ENCODE measurements at places on chromosomes 4 and X.

DNA sequence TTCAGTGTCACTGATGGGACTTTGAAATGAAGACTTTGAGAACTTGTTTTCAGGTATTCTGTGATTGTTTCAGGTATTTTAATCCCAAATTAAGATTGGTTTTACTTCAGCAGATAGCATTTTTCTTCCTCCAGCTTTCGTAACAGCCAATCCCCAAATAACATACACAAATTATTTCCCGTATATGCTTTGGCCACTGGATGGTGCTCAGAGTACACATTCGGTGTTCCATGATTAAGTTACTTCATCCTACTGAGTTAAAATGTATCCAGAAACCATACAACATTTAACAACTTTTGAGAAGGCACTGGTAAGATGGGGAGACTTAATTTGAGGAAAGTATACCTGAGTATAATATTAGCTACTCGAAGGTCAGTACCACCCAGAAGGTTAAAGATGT lies 233.4 kb upstream of the FAM47A start:
- no peak for DNase-seq

GRCh38 chrX:23937100-23937499 lies 29.3 kb downstream of the CXorf58 start:
- DNase-seq: no peak

GRCh38 chr4:174697896-174698295 lies 131.2 kb downstream of the GLRA3 start:
- no peak for DNase-seq

- DNase-seq: no peak
These were observed 33.1 kb downstream of the ENPEP start for GRCh38 chr4:110508827-110509710.

GRCh38 chr4:116449764-116450163 lies 635.6 kb downstream of the TRAM1L1 start:
- no peak for DNase-seq

GRCh38 chrX:68112321-68112720 lies 321.0 kb downstream of the OPHN1 start:
- no peak for DNase-seq

DNA sequence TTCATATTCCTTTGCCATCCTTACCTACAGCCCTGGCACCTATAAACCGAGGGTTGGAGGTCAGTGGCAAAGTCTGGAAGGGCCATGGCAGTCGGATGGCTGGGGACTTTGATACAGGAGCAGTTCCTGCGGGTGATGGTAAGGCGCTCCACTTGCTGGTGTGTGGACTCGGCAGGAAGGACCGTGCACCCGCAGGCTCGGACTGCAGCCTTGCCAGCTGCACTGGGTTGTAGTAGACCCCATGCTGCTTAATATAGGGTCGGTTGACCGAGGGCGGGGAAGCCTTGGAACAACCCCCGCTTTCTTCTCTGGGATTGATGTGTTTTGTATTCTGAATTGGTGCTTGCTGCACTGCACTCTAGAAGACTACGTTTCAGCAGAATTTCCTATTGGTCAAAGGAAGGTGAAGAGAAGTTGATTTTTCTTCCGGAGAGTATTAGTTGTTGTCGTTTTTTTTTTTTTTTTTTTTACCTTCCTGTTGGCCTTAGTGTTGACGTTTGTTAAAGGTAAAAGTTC lies 638 bp downstream of the BLTP1 start:
- DNase-seq: peak; percentile 28

- DNase-seq: peak; percentile 45
These were observed at the start of gene FGF5 for GRCh38 chr4:80266253-80266901. TSS of gene FGF5 (plus strand) at chr4:80266664. CDS start at chr4:80266825, 161 bp downstream.

GRCh38 chr4:137608085-137608484 lies 75.8 kb upstream of the PCDH18 start:
- no peak for DNase-seq

DNA sequence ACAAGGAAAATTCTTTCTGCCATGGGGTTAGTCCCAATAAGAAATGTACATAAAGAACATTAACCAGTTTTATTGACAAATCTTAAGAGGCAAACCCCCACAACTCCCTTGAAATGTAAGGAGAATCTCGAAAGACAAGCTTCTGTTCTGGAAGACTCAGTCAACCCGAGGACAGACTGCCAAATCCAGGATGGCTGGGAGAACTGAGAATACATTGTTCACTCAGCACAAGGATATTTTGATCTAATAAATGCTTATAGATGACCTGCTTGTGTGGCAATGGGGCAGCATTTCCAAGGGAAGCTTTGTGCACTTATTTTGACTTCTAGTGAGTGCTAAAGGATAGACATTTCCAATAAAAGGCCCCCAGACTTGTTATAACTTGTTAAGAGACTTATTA lies 280.4 kb downstream of the DHX15 start:
- DNase-seq: no peak

GRCh38 chr4:10461091-10461849 lies 4.0 kb upstream of the ZNF518B start:
- DNase-seq: peak; percentile 87

DNA sequence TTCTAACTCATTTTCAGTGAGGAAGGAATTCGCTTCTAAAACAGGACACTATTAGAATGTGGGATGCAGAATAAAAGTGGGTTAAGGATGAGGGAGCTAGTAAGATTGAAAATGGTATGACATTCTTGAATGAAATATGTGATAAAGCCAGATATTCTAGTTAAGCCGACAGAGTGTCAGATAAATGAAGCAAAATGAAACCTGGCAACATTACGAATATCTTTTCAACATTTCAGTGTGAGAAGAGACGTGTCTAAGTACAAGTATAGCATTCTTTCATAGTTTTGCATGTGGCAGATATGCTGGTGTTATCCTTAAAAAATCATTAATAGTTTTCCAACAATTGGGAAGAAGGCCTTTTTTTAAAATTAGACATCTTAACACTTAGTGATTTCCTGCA lies 1101.4 kb downstream of the RPA4 start:
- DNase-seq: no peak

- DNase-seq: no peak
These were observed 511.5 kb upstream of the GALNT7 start for GRCh38 chr4:172657081-172657480.

DNA sequence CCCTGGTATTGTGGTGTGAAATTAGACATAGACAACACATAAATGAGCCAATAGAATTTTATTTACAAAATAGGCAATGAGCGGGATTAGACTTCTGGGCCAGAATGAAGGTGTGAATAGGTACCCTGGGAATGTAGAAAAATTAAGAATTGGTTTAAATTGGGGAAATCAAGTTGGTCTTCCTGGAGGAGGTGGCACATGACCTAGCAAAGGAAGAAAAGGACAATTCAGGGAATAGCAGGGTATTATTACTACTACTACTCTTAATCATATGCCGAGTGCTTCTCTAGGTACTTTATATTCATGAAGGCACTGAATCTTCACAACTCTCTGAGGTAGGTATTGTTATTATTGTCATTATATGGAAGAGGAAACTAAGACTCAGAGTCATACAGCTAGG lies 202.1 kb downstream of the LHFPL1 start:
- no peak for DNase-seq

- DNase-seq: no peak
These were observed 1729.3 kb downstream of the C4orf33 start for GRCh38 chr4:130825284-130825683.

DNA sequence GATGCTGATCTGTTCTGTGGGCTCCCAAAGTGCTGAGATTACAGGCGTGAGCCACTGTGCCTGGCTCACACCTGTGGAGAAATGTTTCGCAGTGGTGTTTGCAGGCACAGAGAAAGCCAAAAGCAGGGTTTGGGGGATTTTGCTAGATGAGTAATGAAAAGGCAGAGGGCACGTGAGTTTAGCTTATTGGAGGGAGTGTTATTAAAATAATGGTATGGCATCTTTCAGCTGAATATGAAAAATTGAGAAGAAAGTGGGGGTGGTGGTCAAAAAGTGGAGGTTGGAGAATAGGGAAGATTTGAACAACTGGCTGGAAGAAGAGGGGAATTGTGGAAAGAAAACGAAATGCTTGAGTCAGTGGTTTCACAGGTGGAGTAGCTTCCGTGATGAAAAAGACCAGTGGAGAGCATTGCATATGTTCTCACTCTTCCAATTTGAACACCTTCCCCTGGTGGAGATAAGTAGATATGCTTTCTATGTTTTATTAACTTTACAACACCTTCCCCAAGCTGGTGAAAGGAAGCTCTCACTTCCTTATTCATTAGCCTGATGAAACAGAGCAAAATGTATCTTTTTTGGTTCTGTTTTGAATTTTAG lies 1.1 kb upstream of the CHST7 start:
- DNase-seq: peak; percentile 44

DNA sequence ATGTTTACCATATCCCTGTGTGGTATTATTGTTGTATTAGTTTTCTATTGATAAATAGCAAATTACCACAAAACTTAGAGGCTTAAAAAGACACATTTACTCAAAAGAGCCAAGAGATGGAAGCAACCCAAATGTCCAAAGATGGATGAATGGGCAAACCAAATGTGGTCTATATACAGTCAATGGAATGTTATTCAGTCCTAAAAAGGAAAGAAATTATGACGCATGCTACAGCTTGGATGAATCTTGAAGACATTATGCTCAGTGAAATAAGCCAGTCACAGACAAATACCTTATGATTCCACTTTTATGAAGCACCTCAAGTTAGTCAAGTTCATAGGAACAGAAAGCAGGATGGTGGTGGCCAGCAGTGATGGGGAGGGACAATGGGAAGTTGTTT lies 144.7 kb downstream of the QDPR start:
- DNase-seq: no peak

GRCh38 chrX:101223226-101223625 lies 3.6 kb downstream of the DRP2 start:
- DNase-seq: no peak

DNA sequence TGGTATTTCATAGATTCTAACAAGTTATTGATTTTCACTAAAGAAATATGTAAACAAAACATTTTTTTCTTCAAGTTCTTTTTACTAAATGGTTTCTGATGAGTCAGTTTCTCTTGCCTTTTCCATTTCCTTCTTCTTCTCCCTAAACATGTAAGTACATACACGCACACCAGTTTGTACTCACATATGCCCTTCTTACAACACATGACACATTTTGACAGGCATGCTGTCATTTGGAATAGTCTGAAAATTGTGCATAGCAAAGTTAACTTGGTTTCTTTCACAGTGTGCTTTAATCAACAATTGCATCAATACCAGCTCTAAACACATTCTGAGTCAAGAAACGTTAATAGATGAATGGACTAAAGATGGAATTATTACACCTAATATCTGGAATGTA lies 35.1 kb downstream of the PRSS12 start:
- DNase-seq: no peak

GRCh38 chr4:47427935-47428334 lies 35.6 kb downstream of the COMMD8 start:
- no peak for DNase-seq

GRCh38 chrX:124010157-124010556 lies 48.7 kb downstream of the STAG2 start:
- no peak for DNase-seq

DNA sequence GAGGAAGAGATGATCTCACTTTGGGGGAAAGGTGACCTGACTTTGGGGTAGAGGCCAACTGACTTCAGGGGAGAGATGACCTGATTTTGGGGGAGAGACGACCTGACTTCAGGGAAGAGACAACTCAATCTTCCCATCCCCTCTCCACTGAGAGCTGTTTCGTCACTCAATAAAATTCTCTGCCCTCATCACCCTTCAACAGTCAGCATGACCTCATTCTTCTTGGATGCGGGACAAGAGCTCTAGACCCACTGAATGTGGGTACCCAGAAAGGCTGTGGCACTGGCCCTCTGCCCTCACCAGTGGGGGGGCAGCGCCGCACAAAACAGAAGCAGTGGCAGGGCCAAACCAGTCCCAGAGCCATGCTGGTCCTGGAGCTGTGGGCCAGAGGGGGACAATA lies 34.6 kb downstream of the ATXN3L start:
- DNase-seq: no peak

DNA sequence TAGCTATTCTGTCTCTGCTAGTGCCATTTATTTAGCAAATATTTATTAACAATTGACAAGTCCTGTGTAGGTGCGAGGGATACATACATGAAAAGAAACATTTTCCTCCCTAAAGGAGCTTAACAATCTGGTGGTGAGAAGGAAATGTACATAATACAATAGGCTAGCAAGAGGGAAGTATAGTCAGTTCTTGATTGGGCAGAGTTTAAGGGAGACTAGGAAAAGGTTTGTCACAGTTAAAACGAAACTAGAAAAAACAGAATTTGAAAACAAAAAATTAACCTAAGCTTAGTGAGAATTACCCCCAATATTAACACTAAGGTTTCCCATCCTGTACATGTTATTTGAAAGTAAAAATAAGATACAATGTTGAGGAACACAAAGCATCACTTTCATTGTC lies 8.6 kb upstream of the MAML3 start:
- no peak for DNase-seq

DNA sequence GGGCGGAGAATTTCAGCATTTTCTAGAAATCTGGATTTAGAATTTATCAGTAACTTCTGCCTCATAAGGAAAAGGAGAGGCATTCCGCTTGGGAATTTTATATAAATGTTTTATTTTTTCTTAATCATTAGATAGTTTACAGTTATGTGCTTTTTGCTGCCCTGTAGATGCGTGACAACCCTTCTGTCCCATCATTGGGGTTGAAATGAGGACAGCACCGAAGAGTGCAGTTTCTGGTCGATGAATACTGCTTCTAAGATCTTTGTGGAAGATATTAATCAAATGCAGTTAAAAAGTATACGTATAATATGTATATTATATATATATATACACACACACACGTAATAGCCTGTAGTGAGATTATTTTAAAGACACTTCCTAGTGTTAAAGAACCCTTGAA lies 1.5 kb downstream of the RBPJ start:
- DNase-seq: no peak

DNA sequence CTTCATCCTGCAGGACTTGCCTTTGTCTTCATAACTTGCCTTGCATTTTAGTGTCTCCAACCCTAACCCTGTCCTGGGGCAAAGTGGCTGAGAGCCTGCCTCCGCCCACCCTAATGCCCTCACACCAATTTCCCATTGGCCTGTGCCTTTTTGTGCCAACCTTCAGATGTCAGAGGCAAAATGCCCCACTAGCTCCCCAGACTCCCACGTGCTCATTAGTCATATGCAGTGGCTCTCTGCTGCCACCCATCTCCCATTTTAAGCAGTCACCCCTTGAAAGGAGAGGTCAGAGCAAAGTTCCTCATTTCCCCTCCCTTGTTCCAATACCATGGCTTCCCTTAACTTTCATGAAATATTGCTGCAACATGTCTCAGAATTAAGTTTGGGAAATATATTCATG lies 74.8 kb upstream of the PASD1 start:
- peak; percentile 1 for DNase-seq

DNA sequence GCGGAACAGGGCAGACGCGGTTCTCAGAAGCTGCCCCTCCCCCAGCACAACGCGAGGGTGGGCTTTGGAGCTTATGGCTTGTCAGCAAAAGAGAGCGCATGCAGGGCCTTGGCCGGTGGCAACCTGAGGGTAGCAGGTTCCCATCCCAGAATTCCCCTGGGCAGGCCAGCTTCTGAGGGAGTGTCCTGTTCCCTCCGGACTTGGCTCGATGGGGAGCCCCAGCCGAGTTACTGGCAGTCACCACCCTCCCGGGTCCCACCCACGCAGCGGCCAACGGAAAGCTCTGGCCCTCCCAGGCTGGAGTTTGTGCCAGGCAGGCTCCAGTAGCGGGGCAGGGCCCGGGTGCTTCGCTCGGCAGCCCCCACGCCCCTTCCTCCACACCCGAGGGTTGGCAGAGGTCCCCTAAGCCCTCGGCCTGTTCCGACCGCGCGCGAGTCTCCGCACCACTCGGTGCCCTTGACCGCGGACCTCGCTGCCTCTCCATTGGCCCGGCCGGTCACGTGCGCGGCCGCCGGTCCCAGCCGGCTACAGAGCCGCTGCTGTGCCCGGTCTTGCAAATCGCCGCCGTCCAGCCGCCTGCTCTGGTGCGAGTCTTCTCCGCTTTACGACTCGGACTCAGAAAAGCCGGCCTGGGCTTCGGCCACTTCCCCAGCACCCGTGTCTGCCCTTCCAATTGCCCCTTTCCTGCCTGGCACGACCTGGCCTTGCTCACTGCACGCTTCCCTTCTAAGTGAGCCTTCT lies 20.9 kb upstream of the MTM1 start:
- DNase-seq: peak; percentile 22

Measured in activated naive CD8-positive, alpha-beta T cell treated with anti-CD3 and anti-CD28 coated beads for 36 hours (primary cell).